Activated CD4-positive, CD25-positive, alpha-beta regulatory T cell (primary cell): ENCODE measurements at places on chromosomes 16 and 17.

GRCh38 chr16:79411805-79412204 is 188.7 kb downstream of the MAF start:
- no peak for DNase-seq

GRCh38 chr17:14762736-14763479 is 462.0 kb downstream of the HS3ST3B1 start:
- no peak for DNase-seq

DNA sequence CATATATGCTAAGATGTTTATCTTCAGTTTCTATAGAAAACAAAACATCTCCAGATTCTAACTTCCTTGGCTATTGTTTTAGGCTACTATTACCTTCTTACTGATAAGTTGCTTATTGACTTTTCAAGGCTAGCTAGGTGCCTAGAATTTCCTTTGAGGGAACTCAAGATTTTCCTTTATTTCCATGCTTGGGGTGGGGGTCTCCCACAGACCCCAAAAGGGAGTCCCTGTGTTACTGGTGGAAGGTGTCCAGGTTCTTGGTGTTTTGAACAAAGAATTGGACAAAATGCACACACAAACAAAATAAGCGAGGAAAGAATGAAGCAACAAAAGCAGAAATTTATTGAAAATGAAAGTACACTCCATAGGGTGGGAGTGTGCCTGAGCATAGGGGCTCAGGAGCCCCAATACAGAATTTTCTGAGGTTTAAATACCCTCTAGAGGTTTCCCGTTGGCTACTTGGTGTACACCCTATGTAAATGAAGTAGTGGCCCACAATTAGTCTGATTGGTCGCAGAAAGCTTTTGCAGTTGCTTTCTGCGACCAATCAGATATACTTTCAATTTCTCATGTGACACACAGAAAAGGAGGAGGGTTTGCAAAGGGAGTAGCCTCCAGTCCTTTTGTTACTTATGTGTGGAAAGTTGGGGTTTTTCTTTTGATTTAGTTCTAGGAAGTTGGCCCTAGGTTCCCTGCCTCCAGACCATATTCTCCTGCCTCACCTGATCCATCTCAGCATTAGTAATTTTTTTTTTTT is 67.5 kb downstream of the MARF1 start:
- DNase-seq = no peak

DNA sequence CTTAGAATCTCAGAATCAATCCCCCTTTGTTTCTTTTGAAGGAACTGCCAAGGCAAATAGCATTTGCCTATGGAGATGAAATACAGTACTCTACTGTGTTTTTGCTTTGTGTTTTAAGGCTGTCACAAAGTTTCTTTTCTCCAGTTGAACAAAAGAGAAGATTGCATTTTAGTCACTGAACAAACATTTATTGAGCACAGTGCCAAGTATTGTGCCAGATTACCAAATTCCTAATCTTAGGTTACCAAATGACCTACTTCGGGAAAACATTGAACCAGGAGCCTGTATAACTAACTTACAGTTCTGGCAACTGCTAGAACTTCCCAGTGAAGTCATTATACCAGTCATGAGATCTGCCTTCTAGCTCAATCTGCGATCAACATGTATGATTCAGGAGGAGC is 3.0 kb upstream of the UBB start:
- no peak for DNase-seq

DNA sequence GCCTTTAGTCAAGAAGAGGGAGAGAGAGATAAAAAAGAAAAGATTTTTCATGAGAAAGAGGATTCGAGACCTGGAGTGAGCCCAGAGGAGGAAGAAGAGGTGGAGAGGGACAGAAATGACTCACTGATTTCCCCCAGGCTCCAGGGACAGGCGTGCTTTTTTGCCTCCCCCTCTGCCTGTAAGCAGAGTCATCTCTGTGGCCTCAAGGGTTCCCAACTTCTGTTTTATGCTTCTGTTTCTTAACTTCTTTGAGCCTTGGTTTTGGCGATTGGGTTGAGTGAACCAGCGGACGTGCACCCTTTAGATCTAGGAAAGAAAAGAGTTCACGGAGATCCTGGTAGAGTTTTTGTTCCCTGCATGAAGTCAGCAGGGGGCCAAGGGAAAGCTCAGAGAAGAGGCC is 147.9 kb upstream of the NOL11 start:
- no peak for DNase-seq

DNA sequence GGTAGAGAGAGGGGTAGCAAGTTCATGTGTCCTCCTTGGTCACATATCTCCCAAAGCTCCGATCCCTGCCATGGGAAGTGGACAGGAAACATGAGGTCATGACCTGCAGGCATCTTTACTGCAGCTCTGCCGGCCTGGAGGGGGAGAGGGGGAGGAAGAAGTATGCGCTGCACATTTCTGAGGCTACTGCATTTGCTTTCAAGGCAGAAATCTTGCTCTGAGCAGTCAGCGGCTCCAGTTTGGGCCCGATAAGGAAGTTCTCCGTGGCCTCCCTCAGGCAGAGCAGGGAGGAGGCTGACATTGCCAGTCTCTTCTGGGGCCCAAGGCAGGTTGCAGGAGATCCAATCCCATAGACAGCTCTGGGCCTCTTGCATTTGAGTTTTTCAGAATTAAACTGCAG is 1.5 kb upstream of the NHERF1 start:
- DNase-seq = no peak

- no peak for DNase-seq
These were observed 37.9 kb downstream of the SIAH1 start for GRCh38 chr16:48347191-48347865.

- DNase-seq = no peak
These were observed 231.6 kb upstream of the CPHXL start for GRCh38 chr16:75957870-75958269.

GRCh38 chr16:84603940-84604339 is 13.9 kb downstream of the COTL1 start:
- DNase-seq = no peak

DNA sequence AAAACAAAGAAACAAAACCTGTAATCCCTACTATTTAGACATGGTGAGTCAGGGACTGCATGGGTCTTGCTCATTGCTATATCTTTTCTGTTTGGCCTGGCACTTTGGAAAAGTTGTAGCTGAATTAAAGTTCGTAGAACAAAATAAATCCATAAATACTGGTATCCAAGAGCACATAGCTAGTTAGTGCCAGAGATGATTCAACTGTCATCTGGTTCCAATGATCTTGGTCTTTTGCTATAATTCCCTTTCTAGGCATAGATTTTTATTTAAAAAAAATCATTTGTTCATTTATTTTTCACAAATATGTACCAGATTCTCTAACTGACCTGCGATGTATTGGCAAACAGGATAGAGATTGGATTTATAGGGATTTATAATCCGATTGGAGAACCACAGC is 1436.1 kb upstream of the GOT2 start:
- DNase-seq = no peak

DNA sequence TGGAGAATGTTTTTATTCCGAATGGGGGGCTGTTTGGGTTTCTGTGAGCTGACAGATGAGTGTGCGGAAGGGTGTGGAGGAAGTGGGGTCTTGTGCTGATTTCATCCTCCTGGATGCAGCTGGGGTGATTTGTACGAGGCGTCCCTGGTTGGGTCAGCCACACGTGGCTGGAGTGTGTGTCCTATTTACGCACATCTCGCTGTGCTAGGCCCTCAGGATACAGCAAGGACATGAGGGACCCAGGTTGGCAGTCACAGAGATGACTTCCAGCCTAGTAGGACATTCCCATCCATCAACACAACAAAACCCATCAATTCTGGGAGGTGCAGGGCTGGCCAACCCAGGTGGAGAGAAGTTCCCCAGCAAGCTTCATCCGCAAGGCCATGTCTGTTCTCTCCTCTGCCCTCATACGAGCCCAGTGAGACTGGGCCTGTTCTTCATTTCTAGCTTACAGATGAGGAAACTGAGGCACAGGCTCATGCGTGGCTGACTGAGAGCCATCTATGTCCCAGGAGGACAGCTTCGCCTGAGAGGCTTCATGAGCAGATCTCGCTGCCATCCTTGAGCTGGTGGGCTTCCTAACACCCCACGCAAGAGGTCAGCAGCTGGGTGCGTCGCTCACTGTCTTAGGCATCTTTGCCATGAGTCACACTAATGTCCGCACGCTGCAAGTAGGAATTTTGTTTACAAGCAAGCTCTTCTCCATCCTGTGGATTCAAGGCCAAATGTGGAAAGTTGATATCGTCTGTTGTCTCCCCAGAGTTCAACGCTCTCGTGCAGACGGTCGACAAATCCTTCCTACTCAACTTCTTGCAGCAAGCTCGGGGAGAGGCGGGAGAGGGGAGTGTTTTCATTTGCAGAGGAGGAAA is 24.4 kb downstream of the IRF8 start:
- no peak for DNase-seq
